ENCODE measurements at places on chromosomes 16 and 17.

GRCh38 chr17:8131844-8132441, 8.0 kb upstream of the HES7 start:
- DNase-seq: no peak

GRCh38 chr16:23801378-23801777, 34.4 kb upstream of the PRKCB start:
- peak; percentile 17 for DNase-seq

DNA sequence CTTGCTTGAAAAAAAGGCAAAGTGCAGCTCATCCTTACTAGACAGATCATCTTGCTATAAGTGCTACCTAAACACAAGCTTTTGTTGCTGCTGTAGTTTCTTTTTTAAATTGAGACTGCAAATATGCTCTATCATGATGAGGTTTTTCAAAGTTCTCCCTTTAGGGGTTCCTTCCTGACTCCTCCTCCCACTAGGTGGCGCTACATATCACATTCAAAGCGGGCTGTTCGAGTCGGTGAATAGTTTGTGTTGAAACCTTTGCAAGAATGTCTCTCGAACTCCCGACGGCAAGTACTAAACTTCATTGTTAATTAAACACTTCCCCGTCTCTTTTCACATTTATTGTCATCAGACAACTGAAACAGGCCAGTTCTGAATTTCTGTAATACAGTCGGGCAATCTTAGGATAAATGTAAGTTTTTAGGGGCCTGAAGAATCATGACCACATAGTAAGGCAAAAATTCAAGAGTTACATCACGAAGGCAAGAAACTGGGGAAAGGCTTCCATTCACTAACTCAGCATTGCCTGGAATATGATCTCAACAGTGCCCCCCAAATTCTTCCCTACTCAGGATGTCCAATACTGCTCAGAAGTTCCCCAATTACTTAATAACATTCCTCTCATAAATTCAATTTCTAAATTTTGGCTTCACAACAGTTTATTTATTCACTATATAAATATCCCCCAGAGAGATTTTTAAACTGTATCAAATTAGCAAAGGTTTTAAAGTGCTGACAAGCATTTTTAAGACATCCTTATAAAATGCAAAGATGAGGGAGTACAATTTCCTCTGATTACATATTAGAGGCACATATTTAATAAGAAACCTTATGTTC, 6.7 kb downstream of the HS3ST3A1 start:
- DNase-seq: peak; percentile 8

- DNase-seq: no peak
These were observed 28.2 kb upstream of the ETV4 start for GRCh38 chr17:43574348-43574747.

DNA sequence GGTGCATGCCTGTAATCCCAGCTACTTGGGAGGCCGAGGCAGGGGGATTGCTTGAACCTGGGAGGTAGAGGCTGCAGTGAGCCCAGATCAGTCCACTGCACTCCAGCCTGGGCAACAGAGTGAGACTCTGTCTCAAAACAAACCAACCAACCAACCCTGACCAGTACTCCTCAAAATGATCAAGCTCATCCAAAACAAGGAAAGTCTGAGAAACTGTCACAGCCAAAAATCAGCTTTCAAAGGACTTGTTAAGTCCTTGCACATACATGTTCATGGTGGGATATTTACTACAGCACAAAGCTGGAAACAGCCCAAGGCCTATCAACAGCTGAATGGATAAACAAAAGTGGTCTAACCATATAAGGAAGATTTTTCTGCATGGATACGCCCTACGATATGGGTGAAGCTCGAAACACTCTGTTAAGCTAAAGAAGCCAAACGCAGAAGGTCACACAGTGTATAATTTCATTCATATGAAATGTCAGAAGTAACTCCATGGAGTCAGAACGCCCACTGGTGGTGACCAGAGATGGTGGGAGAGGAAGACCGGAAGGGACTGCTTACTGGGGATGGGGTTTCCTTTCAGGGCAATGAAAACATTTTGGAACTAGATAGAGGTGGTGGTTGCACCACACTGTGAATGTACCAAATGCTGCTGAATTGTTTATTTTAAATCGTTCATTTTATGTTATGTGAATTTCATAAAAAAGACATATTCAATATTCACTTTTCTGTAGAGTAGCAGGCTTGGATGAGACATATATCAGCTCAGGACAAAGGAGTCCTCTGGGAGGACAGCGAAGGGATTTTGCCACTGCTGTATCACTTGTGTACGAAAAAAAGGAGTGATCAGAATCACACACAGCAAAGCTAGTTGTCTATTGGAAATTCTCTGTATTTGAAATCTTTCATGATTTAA, 17.7 kb downstream of the CCL17 start:
- DNase-seq: no peak

GRCh38 chr16:80027007-80027965, 426.7 kb upstream of the MAF start:
- peak; percentile 2 for DNase-seq

DNA sequence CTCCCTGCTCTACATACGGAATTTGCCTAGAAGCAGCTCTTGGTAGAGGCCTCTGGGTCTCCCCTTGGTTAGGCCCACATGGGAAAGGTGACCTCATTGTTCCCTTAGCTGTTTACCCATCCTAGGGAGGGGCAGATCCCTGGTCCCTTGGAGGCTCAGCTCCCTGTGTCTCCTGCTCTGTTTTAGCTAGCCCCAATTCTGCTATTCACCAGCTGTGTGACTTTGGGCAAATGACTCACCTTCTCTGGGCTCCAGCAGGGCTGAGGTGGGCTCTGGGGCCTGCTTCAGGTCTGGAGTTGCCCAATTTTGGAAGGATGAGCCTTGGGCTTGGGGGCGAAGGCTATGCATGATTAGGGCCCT, 3.9 kb downstream of the ABCC3 start:
- DNase-seq: no peak
